Esophagus squamous epithelium (tissue), 5 donors: ENCODE measurements at places on chromosomes 3 and 15.

DNA sequence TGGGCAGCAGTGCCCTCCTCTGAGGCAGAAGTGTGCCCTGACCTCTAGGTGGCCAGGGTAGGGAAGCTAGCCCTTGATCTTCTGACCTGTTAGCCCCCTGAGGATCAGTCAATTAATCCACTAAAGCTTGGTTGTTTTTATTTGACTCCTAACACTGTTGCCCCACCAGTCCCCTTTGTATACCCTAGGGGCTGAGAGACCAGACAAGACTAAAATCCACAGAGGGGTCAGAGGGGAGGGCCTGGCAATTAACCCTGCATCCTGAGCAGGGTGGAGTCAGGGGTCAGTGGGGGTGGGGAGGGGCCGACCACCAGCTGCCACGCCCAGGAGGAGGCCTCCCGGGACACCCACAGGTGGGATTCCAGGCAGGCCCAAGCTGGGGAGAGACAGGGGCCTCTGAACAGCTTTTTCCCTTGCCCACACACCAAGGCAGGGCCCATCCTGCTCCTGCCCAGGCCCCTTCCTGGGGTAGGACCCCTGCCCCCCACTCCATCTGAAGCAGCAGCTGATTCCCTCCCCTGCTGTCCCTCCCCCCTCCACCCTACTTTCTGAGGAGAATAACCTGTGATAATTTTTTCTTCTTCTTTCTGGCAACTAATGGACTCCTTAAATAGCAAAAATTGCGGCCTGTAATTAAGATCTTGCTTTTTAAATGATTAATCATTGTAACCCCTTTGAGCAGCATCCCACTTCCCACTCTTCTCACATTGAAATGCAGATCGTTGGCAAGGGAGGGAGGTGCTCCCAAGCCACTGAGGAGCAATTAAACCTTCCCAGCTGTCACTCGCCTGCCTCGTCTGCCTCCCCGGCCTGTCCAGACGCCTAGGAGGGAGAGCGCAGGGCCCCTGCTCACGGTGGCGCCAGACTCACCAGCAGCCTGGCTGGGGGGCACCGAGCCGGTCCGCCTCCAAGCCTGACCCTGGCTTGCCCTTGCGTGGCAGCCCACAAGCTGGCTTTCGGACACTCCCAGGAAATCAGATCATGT is 51.9 kb downstream of the RHCG start:
- no peak for DNase-seq

- DNase-seq = no peak
Observed at GRCh38 chr3:45816544-45816943, 20.2 kb upstream of the SLC6A20 start.

GRCh38 chr15:100502651-100503050 is 26.1 kb downstream of the CERS3 start:
- no peak for DNase-seq

DNA sequence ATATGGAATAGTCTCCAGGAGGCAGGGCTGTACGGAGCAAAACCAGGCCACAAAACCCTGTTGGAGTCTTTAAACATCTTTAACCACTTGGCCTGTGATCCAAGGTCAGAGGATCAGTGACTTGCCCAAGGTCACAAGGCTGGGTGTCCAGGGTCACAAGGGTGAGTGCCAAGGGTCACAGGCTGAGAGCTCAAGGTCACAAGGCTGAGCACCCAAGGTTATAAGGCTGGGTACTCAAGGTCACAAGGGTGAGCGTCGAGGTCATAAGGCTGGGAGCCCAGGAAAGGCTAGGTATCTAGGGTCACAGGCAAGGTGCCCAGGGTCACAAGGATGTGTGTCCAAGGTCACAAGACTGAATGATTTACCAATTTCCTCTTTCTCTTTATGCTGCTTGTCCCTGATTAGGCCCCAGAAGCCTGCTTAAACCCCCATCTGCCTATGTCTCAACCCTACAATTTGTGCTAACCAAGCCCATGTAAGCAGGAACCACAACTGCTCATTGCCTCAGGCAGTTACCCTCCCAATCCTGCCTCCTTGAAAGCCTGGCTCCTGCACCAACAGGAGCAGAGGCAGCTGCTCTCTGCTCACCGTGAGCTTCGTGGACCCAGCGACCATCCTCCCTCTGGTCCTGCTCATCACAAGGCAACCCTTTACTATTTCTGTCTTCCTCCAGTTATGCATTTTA is 51.5 kb downstream of the MGLL start:
- no peak for DNase-seq

DNA sequence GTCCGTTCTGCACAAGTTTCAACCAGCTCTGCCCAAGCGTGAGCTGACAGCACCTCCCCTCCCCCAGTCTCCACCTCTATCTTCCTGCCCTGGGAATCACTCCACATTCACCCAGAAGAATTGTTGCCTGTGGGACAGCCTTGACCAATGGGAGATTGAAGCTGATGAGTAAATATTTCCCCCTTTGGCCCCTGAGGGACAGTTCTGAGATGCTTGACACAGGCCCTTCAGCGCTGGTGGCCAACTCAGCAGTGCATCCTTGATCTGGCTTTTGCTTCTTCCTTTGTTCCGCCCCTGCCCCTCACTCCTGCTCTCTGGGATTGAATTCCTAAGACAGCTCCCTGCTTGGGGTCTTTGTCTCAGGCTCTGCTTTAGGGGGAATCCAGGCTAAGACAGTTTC is 13.1 kb upstream of the SKIC8 start:
- no peak for DNase-seq

- no peak for DNase-seq
Observed at GRCh38 chr3:17021614-17022013, 136.9 kb downstream of the PLCL2 start.

DNA sequence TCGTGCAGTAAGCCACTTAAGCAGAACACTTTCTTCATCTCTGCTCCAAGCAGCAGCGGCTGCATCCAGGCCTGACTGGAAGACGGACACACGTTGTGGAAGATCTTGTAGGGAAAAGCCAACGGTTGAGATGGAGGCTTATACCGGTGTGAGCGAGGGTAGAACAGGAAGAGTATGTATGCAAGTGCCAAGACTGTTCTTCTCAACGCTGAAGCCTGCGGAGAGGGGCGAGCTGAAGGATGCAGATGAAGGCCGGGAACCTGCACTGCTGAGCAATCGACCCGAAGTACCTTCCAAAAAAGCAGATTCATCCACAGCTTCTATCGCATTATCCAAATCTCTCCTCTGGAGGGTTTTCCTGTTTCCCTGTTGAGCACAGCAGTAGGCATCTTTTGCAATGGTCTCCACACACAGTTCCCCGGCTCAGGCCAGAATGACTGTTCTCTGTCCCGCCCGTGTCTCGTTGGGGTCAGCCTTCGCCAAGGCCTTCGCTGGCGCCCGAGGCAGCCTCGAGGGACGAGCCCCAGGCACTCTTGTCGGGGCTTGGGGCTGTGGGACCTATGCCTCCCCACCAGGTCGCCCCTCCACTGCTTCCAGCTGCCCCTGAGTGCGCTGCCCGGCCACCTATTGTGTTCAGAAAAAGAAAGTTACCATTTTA is 22.2 kb upstream of the DYNC1LI1 start:
- no peak for DNase-seq
